Activated T-helper 2 cell treated with anti-CD3 and anti-CD28 coated beads, Interferon-gamma antibody, Interleukin-2, Interleukin-4, amounts not matched to agents 10 μg/mL and 5 μg/mL and 100 μg/mL, durations not matched to agents 14 hours and 24 hours and 36 hours (primary cell): ENCODE measurements at places on chromosomes 2 and 18.

DNA sequence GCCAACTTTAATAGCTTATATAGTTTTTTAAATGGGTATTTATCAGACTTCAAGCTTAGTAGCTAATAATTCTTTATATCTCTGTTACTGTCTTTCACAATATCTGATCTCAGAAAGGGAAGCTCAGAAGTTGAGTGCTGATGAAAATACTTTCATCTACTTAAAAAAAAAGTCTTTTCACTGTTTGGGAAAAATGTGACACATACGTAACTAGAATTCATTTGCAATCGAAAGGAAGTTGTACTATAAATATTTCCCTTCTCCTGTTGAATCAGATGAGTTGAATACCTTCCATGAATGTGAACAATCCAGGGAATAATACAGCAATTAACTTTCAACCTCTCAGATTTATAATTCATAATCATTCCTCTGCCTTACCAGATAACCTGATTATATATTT, 811 bp upstream of the SCG2 start:
- DNase-seq: no peak

DNA sequence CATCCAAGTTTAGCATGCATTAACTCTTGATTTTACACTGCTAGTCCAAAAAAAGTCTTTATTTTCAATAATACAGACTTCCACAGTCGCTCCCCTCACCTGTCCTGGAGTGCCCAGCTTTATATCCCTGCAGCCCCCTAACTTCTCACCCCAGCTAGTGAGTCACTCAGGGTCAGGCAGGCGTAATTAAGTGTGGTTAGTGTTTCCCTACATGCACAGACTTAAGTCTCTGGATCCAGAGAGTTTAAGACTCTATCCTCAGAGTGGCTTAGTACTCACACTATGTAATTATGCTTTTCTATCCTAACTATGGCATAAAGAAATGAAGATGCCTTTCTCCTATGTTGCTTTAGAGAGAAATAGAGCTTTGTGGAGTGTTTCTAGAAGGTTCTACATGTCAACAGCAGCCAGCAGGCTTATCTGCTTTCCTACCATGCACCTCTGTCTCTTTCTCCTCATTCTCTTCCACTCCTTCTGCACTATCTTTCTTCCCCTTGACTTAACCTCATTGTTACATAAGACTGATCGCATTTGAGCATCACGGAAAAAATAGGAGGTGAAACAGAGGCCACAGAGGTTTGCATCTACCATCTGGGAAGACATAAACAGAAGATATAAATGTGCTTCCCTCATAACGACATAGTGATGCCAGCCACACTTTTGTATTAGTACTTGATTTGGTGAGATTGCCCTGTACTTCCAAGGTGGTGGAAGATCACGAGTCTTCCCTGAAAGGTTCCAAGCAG, 34.4 kb upstream of the PMAIP1 start:
- DNase-seq: no peak

- DNase-seq: no peak
Measured at GRCh38 chr2:50344509-50345106, 687.3 kb downstream of the NRXN1 start.

DNA sequence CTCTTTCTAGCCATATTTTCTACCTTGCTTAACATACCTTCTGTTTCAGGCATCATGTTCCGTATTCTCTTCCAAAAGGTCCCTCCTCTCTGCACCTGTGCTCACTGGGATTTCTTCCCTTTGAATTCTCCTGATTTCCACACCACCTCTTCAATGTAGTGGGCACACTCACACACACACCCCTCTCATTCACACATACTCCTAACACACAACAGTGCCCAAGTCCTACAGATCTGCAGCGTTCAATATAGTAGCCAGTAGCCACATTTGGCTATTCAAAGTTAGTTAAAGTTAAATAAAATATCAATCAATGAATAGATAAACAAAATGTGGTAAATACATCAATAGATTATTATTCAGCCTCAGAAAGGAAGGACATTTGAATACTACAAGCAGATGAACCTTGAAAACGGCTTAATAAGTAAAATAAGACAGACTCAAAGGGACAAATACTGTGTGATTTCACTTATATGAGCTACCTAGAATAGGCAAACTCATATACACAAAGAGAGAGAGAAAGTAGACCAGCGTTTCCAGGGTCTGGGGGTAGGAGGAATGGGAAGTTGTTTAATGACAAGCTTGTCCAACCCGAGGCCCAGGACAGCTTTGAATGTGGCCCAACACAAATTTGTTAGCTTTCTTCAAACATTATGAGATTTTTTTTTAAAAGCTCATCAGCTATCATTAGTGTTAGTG, 34.4 kb downstream of the MYCN start:
- DNase-seq: no peak

DNA sequence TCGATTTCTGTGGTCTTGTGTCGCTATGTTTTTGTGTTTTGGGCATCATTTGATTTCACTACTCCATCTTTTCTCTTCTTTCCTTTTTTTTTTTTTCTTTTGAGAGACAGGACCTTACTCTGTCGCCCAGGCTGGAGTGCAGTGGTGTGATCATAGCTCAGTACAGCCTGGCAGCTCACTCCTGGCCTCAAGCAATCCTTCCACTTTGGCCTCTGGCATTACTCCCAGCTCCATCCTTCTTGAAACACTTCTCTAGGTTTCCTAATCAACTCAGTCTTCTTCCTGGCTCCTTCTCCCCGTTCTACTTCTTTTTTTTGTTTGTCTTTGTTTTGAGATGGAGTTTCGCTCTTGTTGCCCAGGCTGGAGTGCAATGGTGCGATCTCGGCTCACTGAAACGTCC, 26.5 kb downstream of the TCF23 start:
- DNase-seq: no peak

- DNase-seq: no peak
Measured at GRCh38 chr2:224492531-224492930, 90.6 kb upstream of the FAM124B start.

DNA sequence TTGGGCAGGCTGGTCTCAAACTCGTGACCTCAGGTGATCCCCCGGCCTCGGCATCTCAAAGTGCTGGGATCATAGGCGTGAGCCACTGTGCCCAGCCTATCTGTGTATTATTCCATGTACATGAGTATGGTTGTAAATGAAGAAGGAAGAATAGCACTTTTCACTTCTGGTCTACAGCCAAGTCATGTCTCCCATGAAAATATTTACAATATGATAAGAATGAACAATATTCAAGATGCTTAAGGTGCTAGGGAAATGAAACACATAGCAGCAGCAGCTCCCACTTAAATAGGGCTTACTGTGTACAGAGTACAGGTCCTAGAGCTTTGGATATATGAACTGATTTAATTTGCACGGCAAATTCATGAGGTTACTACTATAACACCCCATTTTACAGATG, 70.3 kb upstream of the COL5A2 start:
- DNase-seq: no peak

DNA sequence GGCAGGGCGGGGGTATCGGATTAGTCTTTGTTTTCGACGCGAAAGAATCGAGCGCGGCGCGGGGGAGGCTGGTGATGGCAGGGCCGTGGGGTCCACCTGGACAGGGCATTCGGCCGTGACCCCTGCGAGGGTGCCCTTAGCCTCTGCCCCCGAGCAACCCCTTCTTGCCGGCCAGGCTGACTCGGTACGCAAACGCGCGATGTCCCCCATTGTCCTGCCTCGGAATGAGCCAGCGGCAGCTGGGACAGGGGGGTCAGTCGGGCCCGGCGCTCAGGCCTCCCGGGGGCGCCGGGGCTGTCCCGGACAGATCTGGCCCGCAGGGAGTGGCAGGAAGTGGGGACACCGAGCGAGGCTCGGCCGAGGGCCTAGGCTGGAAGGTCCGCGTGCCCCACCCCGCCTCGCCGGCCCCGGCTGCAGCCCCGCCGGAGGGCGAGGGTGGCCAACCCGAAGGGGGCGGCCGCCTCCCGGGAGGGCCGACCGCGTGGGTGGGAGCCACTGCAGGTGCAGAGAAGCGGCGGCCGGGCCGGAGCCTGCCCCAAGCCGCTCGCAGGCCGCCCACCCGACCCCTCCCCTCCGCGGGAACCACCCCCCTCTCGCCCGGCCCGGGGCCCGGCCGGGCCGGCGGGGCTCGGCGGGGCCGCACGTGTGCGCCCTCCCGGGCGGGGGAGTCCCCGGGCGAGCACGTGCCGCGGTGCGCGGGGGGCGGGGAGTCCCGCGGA, at the start of gene TET3:
TET3 (plus strand) TSS at position 708 of the 719 bp plus-strand sequence. CDS start 1,494 bp downstream, outside the sequence.
- no peak for DNase-seq

GRCh38 chr2:115913921-115914320, 1471.5 kb downstream of the DPP10 start:
- DNase-seq: no peak

GRCh38 chr18:1993866-1994265, 577.4 kb downstream of the METTL4 start:
- no peak for DNase-seq
